ENCODE measurements at places on chromosomes 6 and 20.

DNA sequence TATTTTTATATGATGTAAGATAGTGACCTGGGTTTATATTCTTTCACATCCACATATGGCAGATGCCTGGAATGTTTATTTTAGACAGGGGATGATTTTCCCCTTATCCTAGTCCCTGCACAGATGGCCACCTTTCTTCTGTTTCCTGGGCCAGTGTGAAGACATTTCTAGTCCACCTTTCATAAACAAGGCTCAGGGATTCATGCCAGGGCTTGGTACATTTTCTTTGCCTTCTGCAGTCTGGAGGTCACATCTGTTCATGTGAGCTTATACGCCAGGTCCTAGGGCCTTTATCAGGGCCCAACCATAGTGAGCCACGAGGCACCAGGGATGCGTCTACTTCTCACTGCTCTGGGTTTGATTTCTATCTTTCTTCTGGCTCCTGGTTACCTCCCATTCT lies 38.0 kb upstream of the ERVFRD-1 start:
- DNase-seq = no peak

DNA sequence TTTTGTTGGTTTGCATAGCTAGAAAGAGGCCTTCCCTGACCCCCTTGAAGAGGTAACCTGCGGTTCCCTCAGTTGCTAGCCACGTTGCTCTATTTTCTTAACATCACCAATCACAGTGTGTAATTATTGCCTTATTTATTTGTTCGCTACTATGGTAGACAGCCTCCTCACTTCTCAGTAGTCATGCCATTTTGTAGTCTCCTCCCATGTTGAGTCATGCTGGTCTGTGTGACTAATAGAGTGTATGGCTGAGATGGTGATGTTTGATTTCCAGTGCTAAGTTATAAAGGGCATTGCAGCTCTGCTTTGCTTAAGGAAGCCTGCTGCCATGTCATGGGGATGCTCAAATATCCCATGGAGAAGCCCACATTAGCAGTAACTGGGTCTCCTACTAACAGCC lies 236.6 kb upstream of the CHD6 start:
- no peak for DNase-seq

GRCh38 chr20:25148181-25148981 lies 47.1 kb upstream of the ENTPD6 start:
- DNase-seq = peak; percentile 41

- no peak for DNase-seq
Observed at GRCh38 chr6:107179004-107179403, 63.7 kb upstream of the BEND3 start.

DNA sequence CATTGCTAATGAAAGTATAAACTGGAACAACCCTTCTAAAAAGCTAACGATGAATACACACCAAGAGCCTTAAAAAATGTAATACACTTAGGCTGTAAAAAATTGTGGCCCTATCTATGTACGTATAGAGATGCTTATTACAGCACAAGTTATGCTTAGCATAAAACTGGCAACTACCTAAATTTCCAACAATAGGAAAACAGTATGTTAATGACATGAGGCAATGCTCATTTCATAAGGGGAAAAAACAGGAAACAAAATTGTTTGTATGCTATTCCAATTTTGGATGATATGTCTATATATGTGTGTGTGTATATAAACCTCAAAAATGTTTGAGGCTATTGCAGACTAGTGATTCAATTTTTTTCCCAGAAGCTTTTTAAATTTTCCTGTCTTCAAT lies 82.5 kb downstream of the DTNBP1 start:
- no peak for DNase-seq

DNA sequence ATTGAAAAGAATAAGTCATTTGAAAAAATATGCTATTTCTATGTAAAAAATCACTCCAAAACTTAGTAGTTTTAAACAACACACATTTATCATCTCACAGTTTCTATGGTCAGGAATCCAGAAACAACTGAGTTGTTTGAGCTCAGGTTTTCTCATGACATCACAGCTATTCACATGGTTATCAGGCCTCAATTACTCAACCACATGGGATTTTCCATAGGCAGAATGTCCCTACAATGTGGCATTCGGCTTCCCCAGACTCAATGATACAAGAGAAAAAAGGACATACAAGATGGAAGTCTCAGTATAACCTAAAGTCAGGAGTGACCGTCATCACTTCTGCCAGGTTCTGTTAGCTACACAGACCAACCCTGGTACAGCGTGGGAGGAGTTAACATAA lies 3.4 kb upstream of the SLC35D3 start:
- no peak for DNase-seq

- DNase-seq = no peak
Observed at GRCh38 chr6:26627843-26628242, 31.1 kb downstream of the ABT1 start.

GRCh38 chr6:12241493-12242175 lies 48.5 kb upstream of the EDN1 start:
- DNase-seq = no peak

- DNase-seq = no peak
Observed at GRCh38 chr6:44266347-44266746, 996 bp upstream of the NFKBIE start.

DNA sequence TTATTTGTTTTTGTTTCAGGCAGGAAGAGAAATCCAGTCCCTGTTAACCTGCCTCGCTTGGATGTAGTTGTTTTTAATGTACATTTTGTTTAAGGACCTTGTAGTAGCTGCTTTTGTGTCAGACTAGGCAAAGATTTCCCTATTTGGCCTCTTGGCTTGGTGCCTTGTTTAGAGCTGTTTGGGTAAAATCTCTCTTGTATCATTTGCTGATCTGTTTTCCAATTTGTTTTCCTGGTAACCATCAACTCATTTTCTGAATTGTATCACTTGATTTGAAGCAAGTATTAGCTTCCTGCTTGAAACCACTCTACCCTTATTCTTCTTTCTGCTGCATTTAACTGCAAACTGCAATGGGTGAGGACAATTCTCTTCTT lies 160.7 kb downstream of the ZFAND3 start:
- no peak for DNase-seq

- DNase-seq = no peak
Observed at GRCh38 chr6:170378502-170378901, 71.9 kb downstream of the FAM120B start.

GRCh38 chr20:39850246-39850645 lies 838.8 kb downstream of the MAFB start:
- DNase-seq = no peak

GRCh38 chr6:125812394-125813292 lies 21.9 kb downstream of the NCOA7 start:
- no peak for DNase-seq

- no peak for DNase-seq
Observed at GRCh38 chr6:88823998-88824397, 139.4 kb downstream of the RNGTT start.

GRCh38 chr6:25899123-25899522 lies 25.1 kb upstream of the SLC17A3 start:
- no peak for DNase-seq

- DNase-seq = no peak
Observed at GRCh38 chr6:43676962-43677606, 10.5 kb downstream of the MRPS18A start.

DNA sequence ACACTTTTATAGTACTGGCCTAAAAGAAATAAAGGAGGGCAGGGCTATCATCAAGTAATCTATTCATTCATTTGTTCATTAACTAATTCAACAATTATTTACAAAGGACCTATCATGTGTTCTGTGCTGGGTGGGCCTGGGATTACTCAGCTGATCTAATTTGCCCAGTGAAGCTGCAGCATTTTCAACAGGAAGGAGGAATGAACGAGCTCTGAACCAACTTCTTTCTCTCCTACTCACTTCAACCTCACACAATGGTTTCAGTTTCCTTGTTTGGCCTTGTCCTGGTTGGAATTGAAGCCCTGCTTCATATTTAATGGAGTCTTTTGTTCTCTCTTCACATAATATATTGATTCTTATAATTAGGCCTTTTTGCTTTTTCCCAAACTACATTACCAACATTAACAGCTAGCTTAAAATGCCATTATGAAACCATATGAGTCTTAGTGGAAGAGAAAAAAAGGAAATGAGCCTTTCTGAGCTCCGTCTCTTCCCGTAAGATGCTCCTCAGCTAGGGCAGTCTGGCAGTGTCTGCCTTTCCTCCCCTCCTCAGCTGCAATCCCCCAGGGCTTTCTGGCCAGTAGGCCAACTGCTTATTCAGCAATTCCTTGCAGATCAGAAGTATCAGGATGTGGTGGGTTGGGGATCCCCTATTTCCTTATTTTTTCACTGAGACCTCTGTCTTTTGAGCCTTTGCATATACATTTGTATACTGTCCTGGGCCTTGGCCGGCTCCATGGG lies 79.4 kb upstream of the NRN1 start:
- no peak for DNase-seq

DNA sequence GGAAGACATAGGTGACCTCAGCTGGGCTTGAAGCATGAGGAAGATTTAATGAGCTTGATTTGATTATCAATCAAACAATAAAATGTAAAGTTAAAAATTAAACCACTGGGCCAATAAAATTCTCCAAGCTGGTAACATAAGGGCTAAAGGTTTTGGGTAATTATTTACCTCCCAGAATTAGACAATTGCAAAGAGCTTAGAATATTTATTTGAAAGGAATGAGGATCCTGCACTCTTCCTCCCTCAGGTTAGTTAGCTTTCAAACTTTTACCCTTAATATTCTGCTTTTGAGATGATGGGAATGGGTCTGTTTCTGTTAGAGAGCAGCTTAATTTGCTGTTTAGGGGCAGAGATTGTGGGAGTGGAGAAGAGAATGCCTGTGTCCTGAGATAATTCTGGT lies at the start of gene SLC17A4:
TSS of gene SLC17A4 (plus strand) at position 208 of the 400 bp plus-strand sequence. CDS start 7,221 bp downstream, outside the sequence.
- no peak for DNase-seq

DNA sequence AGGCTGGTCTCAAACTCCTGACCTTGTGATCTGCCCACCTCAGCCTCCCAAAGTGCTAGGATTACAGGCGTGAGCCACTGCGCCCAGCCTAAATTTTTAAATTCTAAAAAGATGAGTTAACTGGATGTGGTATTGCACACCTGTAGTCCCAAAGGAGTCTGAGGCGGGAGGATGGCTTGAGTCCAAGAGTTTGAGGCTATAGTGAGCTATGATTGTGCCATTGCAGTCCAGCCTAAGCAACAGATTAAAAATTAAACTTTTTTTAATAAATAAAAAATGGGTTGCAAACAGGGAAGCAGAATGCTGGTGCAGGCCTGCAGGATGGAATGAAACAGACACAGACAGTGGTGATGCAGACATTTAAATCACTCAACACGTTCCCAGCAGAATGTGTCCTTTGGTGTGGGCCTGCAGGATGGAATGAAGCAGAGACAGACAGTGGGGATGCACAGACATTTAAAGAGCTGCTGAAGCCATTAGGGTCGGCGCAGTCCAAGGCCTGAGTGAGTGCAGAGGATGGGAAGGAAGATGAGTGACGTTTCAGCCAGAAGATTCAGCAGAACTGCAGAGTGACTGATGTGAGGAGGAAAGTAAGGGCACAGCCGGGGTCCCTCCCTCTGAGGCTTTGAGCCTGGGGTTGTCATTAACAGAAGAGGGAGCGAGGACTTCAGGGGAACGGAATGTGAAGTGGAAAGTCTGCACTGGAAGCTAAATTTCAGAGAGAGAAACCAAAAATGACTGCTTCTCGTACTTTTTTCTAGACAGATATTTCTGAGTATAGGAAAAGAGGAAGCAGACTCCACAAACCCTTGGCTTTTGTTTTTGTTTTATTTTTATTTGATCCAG lies 117.5 kb downstream of the RIN2 start:
- no peak for DNase-seq

DNA sequence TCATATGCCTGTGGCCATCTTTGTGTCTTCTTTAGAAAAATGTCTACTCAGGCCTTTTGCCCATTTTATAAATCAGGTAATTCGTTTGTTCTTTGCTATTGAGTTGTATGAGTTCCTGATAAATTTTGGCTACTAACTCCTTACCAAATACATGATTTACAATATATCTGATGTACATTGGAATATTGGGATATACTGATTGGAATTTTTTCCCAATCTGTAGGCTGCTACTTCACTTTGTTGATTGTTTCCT lies 39.2 kb downstream of the BACH2 start:
- DNase-seq = no peak

DNA sequence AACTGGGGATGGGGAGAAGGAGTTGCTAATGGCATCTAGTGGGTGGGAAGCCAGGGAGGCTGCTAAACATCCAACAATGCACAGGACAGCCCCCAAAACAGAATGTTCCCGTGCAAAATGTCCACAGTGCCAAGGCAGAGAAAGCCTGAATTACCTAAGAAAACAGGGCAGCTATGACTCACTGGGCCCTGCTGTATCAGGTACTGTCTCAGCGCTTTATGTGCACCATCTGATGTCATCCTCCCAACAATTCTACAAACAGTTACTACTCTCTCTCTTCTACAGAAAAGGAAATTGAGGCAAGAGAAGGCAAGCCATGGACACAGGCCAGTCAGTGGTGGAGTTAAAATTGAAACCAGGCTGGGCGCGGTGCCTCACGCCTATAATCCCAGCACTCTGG lies 3.1 kb downstream of the YTHDF1 start:
- no peak for DNase-seq

DNA sequence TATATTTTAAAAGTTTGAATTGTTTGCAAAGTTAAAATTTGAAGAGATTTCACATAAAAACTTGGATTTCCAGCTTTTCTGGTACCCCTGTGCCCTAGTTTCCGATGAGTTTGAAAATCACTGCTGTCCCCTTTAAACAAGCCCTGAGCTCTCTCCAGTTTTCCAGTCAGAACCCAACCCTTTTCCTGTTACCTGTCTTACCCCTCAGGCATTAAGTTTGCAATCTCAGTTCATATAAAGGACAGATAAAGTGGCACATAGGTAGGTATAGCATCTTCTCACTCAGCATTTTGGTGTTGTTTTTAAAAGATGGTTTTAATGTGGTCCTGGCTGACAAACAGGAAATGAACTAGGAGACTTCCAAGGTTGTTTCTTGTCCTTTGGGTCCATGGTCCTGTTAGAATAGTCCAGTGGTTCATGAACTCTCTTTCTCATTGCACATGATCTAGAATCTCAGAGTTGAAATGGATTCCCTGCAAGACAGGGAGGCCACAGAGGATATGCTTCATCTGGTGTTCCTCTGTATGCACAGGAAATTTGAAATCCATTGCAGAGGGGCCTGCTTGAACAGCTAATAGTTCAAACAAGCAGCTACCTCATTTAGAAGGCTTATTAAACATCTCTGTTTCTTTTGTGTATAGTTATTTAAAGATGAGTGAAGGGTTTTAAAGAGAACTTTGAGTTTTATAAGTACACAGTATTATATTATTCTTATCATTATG lies 82.7 kb downstream of the JAG1 start:
- DNase-seq = no peak

- no peak for DNase-seq
Observed at GRCh38 chr20:57790176-57790575, 80.4 kb upstream of the PMEPA1 start.

- no peak for DNase-seq
Observed at GRCh38 chr6:145749632-145750031, 14.3 kb upstream of the EPM2A start.

GRCh38 chr6:167575158-167575696 lies 250.3 kb downstream of the TTLL2 start:
- DNase-seq = no peak

Measured in stimulated activated CD4-positive, alpha-beta T cell treated with anti-CD3 and anti-CD28 coated beads, Interleukin-1b, Interleukin-23, amount 100 ng/mL, for 1 hour (primary cell).